RWPE2 (cell line): ENCODE measurements at places on chromosomes 2 and 18.

GRCh38 chr2:74374509-74375205, 5.5 kb downstream of the DCTN1 start:
- H3K4me1 ChIP-seq = no peaks in the 10 kb centered on the region
- no peaks in the 10 kb centered on the region for H3K27me3 ChIP-seq
- no peak overlapping the region for H3K27ac ChIP-seq
- DNase-seq = no peak
- peaks cover 34% of the 10 kb centered on the region for H3K36me3 ChIP-seq

DNA sequence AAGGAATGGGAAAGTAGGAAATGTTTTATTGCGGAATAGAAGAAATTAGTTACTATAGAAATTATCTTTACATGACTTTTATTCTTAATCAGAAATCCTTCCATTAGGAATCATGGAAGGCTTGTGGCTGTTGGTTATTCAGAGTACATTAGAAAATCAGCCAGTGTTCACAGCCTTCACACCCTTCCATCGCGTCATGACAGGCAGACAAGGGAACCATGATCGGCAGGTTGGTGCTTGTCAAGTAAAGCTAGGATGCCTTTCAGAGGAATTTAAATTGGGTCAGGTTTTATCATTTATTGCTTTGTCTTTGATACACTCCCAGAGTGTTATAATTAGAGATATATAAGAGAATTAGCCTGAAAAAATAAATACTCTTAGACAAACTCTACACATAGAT, 400.6 kb downstream of the THSD7B start:
- H3K27ac ChIP-seq = no peak overlapping the region
- no peaks in the 10 kb centered on the region for H3K27me3 ChIP-seq
- peaks cover 21% of the 10 kb centered on the region for H3K4me1 ChIP-seq
- no peak for DNase-seq
- H3K36me3 ChIP-seq = no peaks in the 10 kb centered on the region

DNA sequence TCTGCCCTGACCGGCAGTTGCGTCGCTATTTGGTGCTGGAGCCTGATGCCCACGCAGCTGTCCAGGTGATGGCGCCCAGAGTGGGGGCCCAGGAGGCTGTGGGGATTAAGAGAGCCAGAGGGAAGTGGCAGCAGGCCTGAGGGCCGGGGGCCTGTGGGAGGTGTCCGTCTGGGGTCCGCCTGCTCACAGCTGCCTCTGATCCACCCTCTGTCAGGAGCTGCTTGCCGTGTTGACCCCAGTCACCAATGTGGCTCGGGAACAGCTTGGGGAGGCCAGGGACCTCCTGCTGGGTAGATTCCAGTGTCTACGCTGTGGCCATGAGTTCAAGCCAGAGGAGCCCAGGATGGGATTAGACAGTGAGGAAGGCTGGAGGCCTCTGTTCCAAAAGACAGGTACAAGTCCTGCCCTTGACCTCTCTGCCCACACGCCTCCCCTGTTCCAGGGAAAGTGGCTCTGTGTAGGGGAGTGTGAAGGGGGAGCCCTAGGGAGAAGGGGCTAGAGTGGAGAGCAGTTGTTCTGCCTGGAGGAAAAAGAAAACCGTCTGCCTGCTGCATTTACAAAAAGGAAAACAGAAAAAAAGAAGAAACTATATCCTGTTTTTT, 11.6 kb downstream of the STK11IP start:
- H3K36me3 ChIP-seq = peaks cover 14% of the 10 kb centered on the region
- no peak overlapping the region for H3K27ac ChIP-seq
- no peak overlapping the region for H3K4me3 ChIP-seq
- DNase-seq = no peak

- H3K27ac ChIP-seq = no peak overlapping the region
- no peak for DNase-seq
- no peaks in the 10 kb centered on the region for H3K36me3 ChIP-seq
- no peaks in the 10 kb centered on the region for H3K4me1 ChIP-seq
- H3K4me3 ChIP-seq = no peak overlapping the region
These were observed 237.5 kb downstream of the LDLRAD4 start for GRCh38 chr18:13455960-13456481.

GRCh38 chr18:4593895-4594294, 138.8 kb upstream of the DLGAP1 start:
- H3K4me3 ChIP-seq = no peak overlapping the region
- no peak for DNase-seq
- no peaks in the 10 kb centered on the region for H3K36me3 ChIP-seq
- peaks cover under 1% of the 10 kb centered on the region for H3K27me3 ChIP-seq
- no peak overlapping the region for H3K27ac ChIP-seq

GRCh38 chr2:127011231-127011661, 95.7 kb downstream of the BIN1 start:
- H3K27me3 ChIP-seq = no peaks in the 10 kb centered on the region
- no peaks in the 10 kb centered on the region for H3K36me3 ChIP-seq
- no peak overlapping the region for H3K4me3 ChIP-seq
- H3K27ac ChIP-seq = no peak overlapping the region
- H3K4me1 ChIP-seq = peaks cover 39% of the 10 kb centered on the region

GRCh38 chr18:25464227-25464626, 112.3 kb upstream of the ZNF521 start:
- no peaks in the 10 kb centered on the region for H3K27me3 ChIP-seq
- no peak overlapping the region for H3K27ac ChIP-seq
- H3K36me3 ChIP-seq = no peaks in the 10 kb centered on the region
- H3K4me1 ChIP-seq = no peaks in the 10 kb centered on the region
- no peak overlapping the region for H3K4me3 ChIP-seq

- H3K36me3 ChIP-seq = no peaks in the 10 kb centered on the region
- peaks cover 2% of the 10 kb centered on the region for H3K27me3 ChIP-seq
- peaks cover 7% of the 10 kb centered on the region for H3K4me1 ChIP-seq
- H3K4me3 ChIP-seq = no peak overlapping the region
- DNase-seq = no peak
These were observed 1.1 kb upstream of the KCNIP3 start for GRCh38 chr2:95296011-95296410.

DNA sequence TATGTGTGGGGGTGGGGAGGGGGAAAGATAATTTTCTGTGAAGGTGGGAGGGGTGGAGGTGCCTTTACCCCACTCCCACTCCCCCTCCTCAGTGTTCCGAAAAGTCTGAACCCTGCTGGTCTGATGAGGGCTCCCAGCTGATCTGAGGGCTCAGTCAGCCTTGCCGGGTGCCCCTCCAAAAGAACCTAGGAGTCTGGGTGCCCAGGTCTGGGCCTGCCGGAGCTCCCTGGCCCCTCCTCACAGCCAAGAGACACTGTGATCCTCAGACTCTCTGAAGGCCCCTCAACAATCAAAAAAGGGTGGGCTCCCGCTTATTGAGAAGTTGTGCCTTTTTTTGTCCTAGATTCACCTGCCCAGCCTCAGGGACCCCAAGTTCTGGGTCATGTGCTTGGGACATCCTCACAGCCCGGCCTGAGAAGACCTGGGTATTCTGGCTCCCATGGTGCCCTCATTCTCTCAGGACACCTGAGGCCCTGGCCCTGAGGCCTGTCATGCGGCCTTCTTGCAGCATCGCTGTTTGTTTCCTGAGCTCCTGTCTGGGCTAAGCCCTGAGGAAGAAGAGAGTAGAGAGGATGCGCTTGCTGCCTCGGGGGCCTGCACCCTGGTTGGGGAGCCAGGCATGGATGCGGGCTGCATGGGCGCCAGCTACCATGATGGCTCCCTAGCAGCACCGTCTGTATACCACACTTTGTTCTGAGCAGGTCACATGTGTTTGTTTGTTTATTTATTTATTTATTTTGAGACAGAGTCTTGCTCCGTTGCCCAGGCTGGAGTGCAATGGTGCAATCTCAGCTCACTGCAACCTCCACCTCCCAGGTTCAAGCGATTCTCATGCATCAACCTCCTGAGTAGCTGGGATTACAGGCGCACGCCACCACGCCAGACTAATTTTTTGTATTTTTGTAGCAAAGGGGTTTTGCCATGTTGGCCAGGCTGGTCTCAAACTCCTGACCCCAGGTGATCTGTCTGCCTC, 44.0 kb downstream of the SDC1 start:
- no peaks in the 10 kb centered on the region for H3K27me3 ChIP-seq
- no peak for DNase-seq

GRCh38 chr18:8854550-8854949, 149.2 kb downstream of the MTCL1 start:
- no peaks in the 10 kb centered on the region for H3K36me3 ChIP-seq
- no peak overlapping the region for H3K27ac ChIP-seq
- H3K27me3 ChIP-seq = no peaks in the 10 kb centered on the region

- no peaks in the 10 kb centered on the region for H3K36me3 ChIP-seq
- H3K27me3 ChIP-seq = no peaks in the 10 kb centered on the region
- H3K4me1 ChIP-seq = no peaks in the 10 kb centered on the region
- DNase-seq = no peak
- H3K27ac ChIP-seq = no peak overlapping the region
- H3K4me3 ChIP-seq = no peak overlapping the region
These were observed 41.1 kb downstream of the UPP2 start for GRCh38 chr2:158142568-158143332.

DNA sequence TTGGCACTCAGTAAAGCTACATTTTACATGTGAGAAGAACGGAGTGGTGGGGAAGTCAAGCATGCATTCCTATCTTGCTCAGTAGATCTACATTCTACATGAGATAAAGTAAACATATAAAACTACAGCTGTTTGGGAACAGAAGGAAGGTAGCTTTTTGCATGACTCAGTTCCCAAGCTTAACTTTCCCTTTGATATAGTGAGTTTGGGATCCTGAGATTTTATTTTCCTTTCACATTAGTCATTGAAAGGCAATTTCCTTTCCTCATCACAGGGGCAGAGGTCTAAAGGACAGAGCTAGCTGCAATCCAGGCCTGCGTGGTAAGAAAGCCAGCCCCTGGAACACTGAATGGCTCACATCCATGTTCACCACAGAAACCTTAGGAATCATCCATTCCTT, 257.2 kb downstream of the SRBD1 start:
- no peaks in the 10 kb centered on the region for H3K27me3 ChIP-seq
- H3K36me3 ChIP-seq = no peaks in the 10 kb centered on the region
- peaks cover 11% of the 10 kb centered on the region for H3K4me1 ChIP-seq
- H3K4me3 ChIP-seq = no peak overlapping the region
- no peak for DNase-seq

DNA sequence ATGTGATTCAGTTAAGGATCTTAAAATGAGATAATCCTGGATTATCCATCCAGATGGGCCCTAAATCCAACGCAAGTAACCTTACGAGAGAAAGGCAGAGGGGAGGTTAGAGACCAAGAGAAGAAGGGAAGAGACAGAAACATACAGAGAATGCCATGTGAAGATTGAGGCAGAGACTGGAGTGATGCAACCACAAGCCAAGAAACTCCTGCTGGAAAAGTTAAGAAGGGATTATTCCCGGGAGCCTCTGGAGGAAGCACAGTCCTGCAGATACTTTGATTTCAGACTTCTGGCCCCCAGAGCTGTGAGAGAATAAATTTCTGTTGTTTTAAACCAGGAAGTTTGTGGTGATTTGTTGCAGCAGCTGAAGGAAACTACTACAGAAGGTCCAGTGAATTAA, 992.7 kb downstream of the BCL11A start:
- no peaks in the 10 kb centered on the region for H3K36me3 ChIP-seq
- H3K4me1 ChIP-seq = no peaks in the 10 kb centered on the region
- DNase-seq = no peak
- H3K27me3 ChIP-seq = no peaks in the 10 kb centered on the region

DNA sequence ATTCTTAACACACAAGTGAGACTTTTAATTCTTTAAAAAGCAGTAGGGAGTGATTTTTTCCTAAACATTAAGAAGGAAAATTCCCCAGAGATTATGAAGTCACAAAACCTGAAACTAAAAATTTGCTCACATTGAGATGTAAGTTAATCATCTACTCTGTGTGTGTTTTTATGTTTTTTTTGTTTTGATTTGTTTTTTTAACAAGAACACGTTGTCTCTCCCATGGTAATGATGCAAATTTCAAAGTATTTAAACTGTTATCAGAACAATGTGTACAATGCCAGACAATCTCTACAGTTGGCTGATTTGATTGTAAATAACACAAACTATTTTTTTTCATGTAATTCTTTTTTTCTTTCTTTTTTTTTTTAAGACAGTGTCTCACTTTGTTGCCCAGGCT, 71.5 kb downstream of the COLEC12 start:
- no peaks in the 10 kb centered on the region for H3K4me1 ChIP-seq
- H3K27me3 ChIP-seq = no peaks in the 10 kb centered on the region
- H3K27ac ChIP-seq = no peak overlapping the region
- no peaks in the 10 kb centered on the region for H3K36me3 ChIP-seq

DNA sequence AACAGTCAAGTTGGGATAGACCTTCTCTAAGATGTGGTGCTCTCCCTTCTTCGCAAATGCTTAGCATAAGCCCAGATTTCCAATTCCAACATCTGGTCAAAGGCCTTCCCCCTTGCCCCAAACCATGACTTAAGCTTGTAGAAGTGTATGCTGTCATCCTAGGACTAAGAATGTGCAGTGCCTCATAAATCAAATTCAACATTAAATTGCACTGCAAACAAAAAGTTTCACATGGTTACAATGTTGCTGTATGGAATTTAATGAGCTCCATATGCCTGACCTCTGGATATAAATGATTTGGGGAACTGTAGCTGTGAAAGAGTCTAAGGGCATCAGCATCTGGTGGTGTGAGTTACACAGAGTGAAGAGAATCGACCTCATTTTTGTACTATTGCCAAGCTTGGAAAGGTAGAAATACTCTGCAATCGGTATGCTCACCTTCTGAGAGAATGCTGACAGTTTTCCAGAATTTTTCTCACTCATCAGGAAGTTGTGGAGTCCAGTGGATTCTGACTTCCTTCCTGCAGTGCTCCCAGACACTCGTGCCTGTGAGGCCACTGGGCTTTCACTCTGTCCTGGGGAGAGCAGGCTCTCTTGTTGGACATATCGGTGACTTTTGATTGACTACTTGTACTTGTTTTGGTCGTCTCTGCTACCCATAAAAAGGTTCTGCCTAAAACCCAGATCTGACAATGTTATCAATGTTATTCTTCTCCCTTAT, 40.6 kb downstream of the FASTKD2 start:
- H3K36me3 ChIP-seq = no peaks in the 10 kb centered on the region
- H3K4me1 ChIP-seq = no peaks in the 10 kb centered on the region
- H3K27me3 ChIP-seq = no peaks in the 10 kb centered on the region
- DNase-seq = no peak
- H3K27ac ChIP-seq = no peak overlapping the region

GRCh38 chr2:20542746-20543468, 96.0 kb downstream of the RHOB start:
- H3K27me3 ChIP-seq = no peaks in the 10 kb centered on the region
- H3K36me3 ChIP-seq = no peaks in the 10 kb centered on the region
- no peak overlapping the region for H3K27ac ChIP-seq
